ENCODE measurements at places on chromosomes 16 and 17.

DNA sequence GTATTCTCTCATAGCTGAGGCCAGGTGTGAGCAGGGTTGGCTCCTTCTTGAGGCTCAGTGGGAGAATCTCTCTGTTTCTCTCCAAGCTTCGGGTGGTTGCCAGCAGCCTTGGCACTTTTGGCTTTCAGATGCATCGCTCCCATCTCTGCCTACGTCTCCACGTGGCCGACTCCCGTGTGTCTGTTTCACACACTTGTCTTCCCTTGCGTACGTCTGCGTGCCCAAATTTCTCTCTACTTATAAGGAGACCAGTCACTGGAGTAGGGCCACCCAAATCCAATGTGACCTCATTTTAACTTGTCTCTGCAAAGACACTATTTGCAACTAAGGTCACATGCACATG lies 14.7 kb downstream of the OSBPL7 start:
- no peak for DNase-seq

DNA sequence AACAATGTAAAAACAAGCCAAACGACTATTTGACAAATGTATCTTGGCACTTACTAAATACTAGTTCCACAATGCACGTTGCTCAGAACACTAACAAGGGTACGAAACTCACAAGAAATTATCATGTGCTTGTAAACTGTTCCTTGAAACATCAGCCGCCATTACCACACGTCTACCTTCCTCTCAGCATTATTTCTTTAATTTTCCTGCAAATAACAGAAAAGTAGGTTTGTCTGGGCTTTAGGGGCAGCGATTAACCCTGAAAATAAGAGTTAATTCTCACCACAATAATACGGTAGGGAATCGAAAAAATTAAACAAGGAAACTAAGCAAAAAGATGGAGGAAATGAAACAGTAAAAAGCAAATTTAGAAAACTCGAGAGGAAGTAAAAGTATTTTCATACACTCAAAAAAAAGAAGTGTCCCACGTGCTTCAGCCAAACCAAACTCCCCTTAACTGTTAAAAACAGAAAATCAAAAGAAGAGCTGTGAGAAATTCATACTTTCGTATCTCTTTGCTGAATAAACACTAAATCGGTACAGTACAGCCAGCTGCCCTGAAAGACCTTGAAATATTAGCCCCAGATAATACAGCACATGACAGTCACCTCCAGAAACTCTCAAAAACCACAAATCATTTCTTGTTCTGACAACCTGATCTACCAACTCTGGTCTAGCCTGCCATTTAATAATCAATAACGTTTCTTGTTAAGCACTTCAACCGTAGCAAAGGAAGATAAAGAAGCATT lies 1.2 kb downstream of the ARHGAP17 start:
- no peak for DNase-seq

- DNase-seq: no peak
Measured at GRCh38 chr16:86286991-86287663, 223.2 kb upstream of the FOXF1 start.

GRCh38 chr17:43384476-43384862 lies 14.3 kb upstream of the ARL4D start:
- no peak for DNase-seq

DNA sequence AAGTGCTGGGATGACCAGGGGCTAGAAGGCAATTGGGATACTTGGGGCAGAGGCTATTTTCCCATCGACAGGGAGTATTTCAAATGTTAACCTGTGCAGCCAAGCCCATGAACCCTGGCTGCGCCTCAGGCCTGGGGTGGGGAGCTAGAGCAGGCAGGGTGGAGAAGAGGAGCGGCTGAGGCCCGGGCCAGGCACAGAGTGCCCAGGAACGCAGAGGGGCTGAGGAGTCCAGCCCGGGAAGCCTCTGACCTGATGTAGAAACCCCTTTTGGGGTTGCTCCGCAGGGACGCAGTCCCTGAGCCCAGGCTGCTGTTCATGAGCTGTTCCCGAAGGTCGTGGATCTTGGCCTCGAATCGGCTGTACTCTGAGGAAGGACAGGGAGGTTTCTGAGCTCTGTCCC lies 16.8 kb upstream of the ASGR1 start:
- DNase-seq: no peak

DNA sequence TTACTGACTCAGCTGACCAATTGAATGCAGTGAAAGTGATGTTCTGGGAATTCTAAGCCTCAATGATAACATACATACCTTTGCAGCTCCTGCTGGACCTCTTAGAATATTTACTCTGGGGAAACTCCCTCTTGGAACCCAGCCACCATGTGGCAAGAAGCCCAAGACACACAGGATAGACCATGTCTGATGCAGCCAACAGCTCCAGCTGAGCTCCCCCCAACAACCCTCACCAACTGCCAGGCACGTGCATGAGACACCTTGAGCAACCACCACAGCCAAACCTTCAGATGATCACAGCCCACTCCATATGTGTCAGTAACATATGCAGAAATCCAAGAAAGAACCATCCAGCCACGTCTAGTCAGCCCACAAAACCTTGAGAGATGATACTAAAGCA lies 53.0 kb downstream of the XYLT1 start:
- DNase-seq: no peak

DNA sequence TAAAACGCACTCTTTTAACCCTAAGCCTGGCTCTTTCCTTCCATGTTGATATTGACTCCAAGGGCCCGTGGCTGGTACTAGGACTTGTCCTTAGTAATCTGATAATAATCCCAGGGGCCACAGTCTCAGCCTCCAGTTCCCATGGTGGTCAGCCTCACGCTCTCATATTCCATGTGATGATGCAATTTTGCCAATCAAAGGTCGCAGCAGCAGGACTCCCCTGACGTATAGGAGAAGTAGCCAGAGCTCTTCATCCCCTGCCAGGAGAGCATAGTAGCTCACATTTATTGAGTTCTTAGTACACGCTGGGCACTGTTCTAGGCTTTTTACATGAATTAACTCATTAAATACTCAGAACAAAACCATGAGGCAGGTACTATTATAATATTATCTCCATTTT lies 42.4 kb downstream of the CD300LF start:
- DNase-seq: no peak

- peak; percentile 12 for DNase-seq
Measured at GRCh38 chr17:2089021-2089422, 34.1 kb downstream of the HIC1 start.

GRCh38 chr16:9081843-9082242 lies 9.6 kb upstream of the HAPSTR1 start:
- no peak for DNase-seq

GRCh38 chr17:45345554-45346215 lies 28.9 kb upstream of the MAP3K14 start:
- peak; percentile 69 for DNase-seq

DNA sequence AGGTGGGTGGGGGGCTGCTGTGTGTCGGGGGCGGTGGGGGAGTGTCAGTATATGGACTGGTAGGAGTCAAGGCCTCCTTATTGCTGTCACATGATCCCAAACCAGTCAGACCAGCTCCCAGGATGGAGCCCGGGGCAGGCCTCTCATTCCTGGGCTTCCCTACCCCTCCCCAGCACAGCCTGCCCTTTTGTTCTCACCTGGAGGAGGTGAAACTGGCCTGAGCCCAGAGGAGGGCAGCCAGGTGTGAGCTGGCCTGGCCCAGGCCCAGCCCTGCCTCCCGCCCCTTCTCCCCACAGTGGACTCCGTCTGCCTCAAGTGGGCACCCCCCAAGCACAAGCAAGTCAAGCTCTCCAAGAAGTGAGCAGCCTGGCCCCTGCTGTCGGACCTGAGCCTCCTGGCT lies 4.6 kb downstream of the PRSS8 start:
- no peak for DNase-seq

GRCh38 chr17:1241929-1242328 lies 28.3 kb upstream of the BHLHA9 start:
- no peak for DNase-seq

DNA sequence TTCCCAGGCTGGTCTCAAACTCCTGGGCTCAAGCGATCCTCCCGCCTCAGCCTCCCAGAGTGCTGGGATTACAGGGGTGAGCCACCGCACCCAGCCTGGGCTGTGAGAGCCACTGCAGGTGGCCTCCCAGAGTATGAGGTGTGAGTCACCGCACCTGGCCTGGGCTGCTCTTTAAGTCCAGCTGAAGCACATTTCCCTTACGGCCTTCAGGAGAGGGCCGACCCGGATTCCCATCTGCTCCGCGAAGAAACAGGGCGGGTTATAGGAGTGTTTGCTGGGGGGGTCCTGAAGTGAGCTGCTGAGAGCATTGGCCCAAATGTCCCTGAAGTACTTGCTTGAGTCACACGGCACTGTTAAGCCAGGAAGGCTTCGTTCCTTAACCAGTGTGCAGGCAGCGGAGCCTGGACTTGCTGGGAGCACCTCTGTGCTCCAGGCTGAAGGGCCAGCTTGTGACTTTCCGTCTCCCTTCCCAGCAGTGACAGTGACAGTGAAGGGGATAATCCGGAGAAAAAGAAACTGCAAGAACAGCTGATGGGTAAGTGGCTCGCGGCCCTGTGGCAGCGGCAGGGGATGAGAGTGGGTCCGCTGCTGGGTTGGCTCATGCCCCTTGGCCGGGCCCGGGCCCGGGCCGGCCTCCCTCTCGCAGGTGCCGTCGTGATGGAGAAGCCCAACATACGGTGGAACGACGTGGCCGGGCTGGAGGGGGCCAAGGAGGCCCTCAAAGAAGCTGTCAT lies 7.2 kb downstream of the VPS4A start:
- DNase-seq: no peak

GRCh38 chr17:37399265-37399803 lies 7.3 kb downstream of the ACACA start:
- DNase-seq: no peak

GRCh38 chr17:40325156-40326013 lies 16.4 kb downstream of the RARA start:
- no peak for DNase-seq

- no peak for DNase-seq
Measured at GRCh38 chr16:47424846-47425245, 36.0 kb downstream of the ITFG1 start.

- DNase-seq: peak; percentile 18
Measured at GRCh38 chr17:82519971-82520903, 705 bp downstream of the FOXK2 start.

DNA sequence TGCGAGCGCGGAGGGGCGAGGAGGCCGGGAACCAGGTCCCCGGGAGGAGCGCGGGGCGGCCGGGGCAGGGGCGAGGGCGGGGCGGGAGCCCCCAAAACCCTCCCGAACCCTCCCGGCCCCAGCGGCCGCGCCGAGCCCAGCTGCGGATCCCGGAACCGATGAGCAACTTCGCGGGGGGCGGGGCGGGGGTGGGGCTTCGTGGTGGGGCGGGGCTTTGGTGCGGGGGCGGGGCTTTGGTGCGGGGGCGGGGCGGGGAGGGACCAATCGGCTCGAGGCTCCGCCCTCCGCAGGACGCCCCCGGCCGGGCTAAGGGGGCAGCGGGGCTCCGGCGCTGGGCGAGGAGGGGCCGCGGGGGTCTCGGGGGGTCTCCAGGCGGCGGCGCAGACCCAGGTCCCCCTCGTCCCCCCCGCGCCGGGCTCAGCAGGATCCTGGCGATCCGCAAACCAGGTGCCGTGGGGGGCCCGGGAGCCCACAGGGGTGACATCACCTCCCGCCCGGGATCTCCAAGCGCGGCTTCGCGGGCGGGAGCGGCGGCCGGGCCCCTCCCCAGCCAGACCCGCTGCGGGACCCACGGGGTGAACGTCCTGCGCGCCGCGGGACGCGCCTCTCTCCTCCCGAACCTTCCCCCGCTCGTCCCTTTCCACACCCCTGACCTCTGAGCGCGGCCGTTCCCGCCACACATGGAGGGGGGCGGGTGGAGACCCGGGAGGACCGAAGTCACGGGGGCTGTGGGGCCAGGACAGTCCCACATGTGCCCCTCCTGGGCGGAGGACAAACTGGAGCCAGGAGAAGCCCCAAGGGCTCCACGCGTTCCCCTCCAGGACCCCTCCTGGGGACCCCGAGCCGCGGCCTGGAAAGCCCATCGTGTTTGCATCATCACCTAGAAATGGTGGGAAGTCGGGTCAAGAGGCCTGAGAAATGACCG lies at the start of gene ABR:
ABR (minus strand) TSS at position 164 of the 925 bp plus-strand sequence. CDS start 254 bp downstream, outside the sequence.
- DNase-seq: no peak

GRCh38 chr17:45976755-45977505 lies 22.1 kb upstream of the STH start:
- DNase-seq: peak; percentile 71
